Cortex of kidney (tissue), 1 donor: ENCODE measurements at places on chromosomes 2 and 18.

DNA sequence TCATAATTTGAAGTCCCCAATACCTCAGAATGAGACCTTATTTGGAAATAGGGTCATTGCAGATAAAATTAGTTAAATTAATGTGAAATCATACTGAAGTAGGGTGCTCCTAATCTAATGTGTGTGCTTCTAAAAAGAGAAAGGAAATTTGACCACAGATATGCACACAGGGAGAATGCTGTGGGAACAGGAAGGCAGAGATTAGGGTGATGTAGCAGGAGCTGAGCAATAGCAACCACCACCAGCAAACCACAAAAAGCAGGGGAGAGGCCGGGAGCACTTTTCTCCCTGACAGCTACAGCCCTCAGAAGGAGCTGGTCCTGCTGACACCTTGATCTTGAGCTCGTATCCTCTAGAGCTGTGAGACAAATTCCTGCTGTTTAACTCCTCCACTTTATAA, 24.6 kb upstream of the SCG2 start:
- DNase-seq: no peak

DNA sequence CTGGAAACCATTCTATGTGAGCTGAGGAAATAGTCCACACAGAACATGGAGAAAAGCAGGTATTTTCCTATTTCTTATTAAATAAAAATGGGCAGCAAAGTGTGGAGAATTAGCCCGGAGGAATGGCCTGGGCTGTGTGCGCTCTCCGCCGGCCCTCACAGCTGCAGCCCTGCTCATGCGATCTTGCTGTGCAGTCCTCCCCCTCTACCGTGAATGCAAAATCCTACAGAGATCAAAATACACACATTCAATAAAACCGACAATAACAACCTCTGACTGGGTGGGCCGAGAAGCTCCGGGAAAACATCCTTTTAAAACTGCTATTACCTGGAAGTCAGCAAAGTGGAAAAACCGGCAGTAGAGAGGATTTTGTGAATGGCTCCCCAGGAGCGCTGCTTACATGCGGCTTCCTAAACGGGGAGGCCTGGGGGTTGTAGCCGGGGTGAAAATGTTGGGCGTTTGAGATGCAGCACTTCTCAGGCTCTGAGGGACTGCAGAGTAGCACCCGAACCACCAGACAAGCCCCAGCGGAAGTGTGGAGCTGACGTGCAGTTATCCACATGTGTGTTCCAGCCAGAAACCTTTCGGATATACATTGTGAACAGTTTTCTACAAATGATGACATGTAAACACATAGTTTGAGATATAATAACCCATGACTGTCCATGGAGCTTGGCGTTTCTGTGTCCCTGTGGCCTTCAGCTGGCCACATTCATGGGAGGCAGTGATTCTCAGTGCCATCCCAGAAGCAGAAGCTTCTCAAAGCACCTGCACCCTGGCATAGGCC, 94.2 kb upstream of the ALKAL2 start:
- DNase-seq: no peak

- no peak for DNase-seq
Observed at GRCh38 chr2:173286153-173286809, 68.4 kb upstream of the CDCA7 start.

- no peak for DNase-seq
Observed at GRCh38 chr2:174597009-174597344, 627 bp downstream of the WIPF1 start.

DNA sequence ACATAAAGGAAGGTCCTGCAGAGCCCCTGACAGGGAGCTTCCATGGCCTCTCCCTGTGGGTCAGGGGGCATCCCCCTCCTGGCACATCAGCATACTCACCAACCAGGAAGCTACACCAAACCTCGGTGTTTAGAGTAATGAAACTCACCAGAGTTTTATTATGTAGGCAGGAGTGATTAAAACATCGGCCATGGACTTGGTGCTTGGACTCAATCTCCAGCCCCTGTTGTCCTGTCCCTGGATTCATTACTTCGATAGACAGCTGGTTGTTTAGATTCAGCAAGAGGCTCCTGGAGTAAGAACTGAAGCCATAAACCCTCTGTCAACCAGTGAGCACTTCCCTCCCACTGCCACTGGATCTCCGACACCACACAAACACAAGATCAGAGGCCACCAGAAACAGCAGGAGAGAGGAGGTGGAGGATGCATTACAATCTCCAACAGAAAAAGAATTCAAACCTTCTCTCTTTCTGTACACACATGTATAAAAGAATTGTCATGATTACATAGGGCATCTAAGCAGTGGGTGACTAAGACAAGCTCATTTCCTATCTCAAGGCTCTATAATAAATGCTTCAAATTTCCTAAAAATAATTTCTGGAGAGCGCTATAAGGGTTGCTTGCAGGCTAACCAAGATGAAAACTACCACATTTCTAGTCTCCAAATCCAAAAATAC, 27.2 kb downstream of the TBC1D8 start:
- no peak for DNase-seq

GRCh38 chr2:233953087-233953801, 36.1 kb downstream of the TRPM8 start:
- DNase-seq: no peak

- DNase-seq: no peak
Observed at GRCh38 chr2:233433794-233434193, 79.5 kb downstream of the DGKD start.

DNA sequence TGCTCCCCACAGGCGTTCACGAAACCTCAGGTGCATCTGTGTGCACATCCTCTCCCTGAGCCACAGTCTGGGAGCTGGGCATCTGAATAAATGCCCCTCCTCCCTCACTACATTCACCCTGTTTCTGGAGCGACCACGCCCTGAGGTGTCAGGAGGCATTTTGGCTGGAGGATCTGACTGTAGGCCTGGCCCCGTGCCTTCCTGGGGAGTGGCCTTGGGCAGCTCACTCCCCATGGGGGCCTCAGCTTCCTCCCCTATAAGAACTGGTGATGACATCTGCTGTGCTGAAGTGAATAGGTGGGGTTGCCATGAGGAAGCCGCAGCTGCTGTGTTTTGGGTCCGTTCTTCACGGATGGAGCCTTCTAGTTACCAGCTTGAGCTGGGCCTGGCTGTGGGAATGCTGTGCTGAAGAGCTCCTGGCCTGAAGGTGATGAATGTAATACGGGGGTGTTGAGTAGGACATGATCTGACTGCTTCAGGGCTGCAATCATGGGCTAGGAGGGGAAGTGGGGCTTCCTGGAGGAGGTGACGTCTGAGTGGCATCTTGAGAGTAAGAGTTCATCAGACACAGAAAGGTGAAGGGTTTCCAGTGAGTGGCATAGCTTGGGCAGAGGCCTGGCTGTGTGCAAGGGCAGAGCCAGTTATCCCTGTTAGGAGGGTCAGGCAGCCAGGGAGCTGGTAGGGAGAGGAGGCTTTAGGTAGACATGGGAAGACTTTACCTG, 58.2 kb downstream of the GLI2 start:
- DNase-seq: no peak

- no peak for DNase-seq
Observed at GRCh38 chr2:127649684-127650040, 3.7 kb downstream of the GPR17 start.

GRCh38 chr2:23510471-23510870, 125.5 kb downstream of the KLHL29 start:
- no peak for DNase-seq

- no peak for DNase-seq
Observed at GRCh38 chr2:3222636-3223035, 155.0 kb downstream of the EIPR1 start.

GRCh38 chr2:974054-974453, 23.4 kb downstream of the SNTG2 start:
- no peak for DNase-seq

- DNase-seq: no peak
Observed at GRCh38 chr18:46366751-46367376, 262.7 kb downstream of the HAUS1 start.

- no peak for DNase-seq
Observed at GRCh38 chr2:132790207-132790785, 120.3 kb upstream of the LYPD1 start.

DNA sequence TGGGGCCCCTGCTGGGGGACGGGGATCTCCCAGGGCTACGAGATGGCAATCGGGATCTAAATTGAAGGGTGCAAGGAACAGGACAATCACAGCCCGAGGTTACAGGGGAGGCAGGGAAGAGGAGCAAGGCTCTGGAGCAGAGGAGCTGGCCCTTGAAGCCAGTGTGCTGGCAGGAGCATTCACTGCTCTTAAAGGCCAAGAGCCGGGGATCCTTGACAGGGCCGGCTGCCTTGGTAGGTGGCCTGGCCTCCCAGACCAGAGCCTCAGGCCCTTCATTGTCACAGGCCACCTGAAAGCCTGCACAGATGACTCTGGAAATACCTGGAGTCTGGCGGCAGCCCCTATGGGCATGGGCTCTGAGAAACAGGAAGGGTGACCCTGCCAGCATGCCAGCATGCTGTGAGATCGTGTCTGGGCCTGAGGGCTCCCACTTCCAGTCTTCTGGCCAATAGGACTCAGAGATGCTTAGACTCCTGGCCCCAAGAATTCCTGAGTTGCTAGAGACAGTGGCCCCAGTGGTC, 38.7 kb downstream of the PDIA6 start:
- DNase-seq: no peak

DNA sequence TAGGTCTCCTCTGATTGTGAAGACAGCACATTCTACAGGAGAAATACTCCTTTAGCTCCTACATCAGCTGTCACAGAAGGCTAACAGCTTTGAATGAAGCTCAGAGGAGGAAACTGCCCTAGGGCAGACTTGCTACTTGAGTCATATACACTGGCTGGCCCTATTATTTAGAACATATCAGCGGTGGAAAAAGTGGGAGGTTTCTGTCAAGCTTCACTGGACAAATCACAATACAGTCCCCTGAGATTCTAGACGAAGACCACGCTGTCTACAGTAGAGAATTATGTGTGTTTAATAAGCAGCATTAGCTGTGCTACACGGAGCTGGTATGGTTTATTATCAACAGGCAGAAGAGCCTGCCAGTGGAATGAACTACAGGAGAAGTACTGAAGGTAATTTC, 230.9 kb upstream of the FSIP2 start:
- DNase-seq: no peak

GRCh38 chr18:31243740-31244512, 74.0 kb upstream of the DSG1 start:
- DNase-seq: no peak

DNA sequence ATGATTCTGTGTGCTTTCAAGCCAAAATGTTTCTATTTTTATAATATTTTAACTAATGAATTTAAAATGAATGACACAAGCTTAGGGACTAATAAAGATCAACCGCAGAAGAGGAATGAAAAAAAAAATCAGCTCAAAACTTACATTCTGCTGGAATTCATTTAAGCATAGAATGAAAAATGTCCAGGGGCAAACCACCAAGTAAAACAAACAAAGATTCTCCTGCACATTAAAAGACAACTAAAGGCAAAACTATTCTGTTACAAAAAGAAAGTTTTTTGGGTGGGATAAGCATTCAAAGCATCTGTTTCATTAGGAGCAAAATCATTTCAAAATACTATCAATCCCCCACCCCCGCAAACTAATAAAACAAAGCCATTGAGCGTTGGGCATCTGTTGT, 99.3 kb upstream of the SOX11 start:
- DNase-seq: no peak

DNA sequence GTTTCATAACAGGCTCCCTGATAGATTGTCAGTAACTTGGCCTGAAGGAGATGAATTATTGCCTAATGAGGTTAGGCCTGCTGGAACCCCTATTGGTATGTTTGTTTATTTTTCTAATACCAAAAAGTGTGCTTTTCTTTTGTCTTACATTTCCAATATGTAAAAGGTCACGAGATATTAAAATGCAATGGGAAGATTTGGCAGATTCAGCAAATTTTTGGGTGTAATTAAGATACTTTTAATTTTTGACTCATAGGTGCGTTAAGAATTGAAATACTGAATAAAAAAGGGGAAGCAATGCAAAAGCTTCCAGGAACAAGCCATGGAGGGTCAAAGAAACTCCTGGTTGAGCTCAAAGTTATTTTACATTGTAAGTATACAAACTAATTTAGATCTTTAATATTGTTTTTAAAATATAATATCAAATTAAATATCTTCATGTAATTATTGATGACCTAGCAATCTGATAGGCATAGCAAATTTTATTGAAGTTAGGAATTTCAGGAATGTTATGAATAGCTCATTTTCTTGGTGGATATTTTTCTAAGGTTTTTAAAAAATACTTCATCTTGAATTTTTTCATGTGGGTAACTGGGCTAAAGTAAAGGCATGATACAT, 52.1 kb downstream of the SMCHD1 start:
- no peak for DNase-seq

DNA sequence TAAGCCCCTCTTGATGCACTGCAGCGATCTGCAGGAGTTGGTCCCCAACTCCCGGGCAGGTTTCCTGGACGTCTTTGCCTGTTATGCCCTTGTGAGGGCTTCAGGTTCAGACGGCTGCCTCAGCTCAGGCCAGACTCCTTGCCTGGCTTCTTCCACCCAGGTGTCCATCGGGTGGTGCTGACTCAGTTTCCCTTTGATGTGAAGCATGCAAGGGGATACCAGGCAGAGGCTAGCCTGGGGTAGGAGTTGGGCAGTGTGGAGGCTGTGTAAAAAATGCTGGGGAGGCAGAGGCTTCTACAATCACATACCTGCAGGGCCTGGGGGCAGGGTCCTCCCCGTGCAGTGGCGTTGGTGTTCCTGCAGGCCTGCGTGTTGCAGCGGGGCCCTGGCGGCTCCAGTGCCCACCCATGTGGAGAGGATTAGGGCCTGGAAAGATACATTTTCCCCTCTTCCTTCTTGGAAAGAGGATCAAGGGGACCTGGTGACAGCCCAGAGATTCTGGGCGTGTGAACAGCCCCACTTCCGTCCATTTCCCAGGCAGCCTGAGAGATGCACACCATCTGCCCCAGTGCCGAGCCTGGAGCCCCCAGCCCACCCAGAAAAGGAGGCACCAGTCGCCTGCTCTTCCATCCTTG, 338.3 kb downstream of the DYSF start:
- no peak for DNase-seq

DNA sequence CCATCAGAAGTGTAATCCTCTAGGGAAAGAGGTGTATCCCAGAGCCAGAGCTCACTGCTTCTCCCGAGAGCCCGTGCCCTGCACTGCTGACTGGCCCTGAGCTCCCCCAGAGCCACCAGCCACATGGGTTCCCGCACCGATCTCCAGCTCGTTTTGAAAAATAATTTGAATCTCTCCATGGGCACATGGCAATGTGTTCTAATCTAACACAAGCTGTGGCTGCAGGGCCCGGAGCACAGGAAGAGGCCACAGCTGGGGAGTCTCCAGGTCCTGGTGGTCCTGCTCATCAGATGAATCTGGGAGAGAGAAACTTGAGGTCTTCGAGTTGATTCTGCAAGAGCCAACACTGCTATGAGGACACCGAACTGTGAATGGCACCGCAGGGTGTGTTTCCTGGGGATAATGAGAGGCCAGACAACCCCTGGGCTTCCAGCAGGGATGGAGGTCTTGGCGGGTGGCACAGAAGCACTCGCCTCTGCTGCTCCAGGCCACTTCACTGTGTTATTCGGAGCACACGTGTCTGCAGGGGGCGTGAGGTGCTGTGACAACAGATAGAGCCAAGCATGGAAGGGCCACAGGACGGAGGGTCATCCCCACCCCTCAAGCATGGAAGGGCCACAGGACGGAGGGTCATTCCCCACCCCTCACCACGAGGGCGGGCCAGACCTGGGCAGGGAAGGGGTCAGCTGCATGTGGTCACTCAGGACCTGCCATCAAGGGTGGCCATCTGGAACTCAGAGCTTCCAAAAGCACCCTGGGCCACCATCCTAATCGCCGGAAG, 196.8 kb downstream of the NDUFA10 start:
- DNase-seq: no peak

- no peak for DNase-seq
Observed at GRCh38 chr2:216031960-216032689, 18.8 kb upstream of the MREG start.

- DNase-seq: no peak
Observed at GRCh38 chr2:62822549-62822948, 117.0 kb downstream of the EHBP1 start.
